Activated naive CD8-positive, alpha-beta T cell treated with anti-CD3 and anti-CD28 coated beads for 36 hours (primary cell): ENCODE measurements at places on chromosomes 5 and 9. TPM values are rescaled to one million over a fixed set of nuclear protein-coding genes. Genes with fewer than 3 reads are reported as not detected.

- no peak for DNase-seq
These were observed 86.9 kb downstream of the NUDT12 start for GRCh38 chr5:103475629-103476240.

DNA sequence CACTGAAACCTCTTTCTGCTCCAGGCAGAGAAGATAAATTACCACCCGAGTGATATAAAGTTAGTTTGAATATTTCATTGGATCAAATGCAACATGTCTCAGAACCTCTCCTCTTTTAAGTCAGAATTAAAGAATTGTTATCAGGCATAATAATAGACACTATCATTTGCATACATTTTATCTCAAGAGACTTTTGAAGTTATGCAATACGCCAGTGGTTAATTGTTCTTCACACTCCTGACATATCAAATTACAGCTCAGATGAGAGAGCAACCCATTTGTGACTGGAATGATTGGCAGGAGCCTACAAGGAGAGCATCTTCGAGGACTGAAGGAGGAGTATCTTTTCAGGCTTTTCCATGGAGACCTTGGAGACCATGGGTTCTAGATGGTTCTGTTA, 452.2 kb downstream of the KDM4C start:
- no peak for DNase-seq

DNA sequence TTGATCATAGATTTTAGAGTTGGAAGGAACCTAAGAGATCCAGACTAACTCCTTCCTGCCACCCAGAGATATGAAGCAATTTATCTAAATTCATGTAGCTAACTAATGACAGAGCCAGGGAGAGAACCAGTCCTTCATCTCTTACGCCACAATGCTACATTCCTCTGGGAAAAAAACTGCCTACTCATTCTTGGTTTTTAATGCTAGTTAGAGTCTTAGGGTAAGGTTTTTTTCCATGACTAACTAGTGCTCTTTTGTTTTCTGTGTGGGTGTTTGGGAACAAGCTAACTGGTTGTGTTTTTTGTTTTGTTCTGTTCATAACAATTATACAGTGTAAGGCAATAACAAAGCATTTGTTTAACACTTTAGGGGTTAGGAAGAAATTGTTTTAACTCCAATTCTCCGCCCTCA, 52.4 kb downstream of the SLC44A1 start:
- no peak for DNase-seq

GRCh38 chr5:179805070-179805528, 1.6 kb downstream of the MGAT4B start:
- DNase-seq, result no peak

DNA sequence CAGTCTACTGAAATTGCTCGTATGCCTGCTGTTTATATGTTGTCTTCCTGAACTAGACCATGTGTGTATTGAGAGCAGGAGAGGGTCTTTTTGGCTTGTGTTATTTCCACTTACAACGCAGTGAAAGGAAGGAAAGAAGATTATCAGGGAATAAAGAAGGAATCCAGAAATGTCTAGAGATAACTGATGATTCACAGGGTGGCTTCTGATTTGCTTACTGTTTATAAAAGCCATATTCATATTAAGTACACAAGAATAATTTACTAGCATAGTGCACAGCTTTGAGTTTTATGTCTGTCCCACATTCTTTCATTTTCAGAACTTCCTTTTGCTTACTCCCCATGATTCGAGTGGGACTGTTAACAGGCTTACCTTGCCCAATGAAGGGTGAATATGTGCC, 72.1 kb downstream of the PRLR start:
- no peak for DNase-seq

- no peak for DNase-seq
These were observed 1.0 kb upstream of the MINAR2 start for GRCh38 chr5:129746876-129747275.

DNA sequence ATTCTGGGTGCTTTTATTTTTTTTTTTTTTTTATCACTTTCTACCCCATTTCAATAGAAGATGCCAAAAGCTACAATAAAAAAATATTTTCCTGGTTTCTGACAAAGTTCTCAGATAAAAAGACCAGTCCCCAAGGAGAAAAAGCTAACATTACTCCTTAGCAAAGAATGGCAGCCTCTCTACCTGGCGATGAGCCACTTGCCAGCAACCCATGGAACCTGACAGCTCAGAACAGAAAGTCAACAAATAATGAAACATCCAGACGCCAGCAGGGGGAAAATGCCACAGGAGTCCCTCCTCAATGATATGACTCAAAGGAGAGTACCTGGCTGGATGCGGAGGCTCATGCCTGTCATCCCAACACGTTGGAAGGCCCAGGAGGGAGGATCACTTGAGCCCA, 123.2 kb downstream of the MYO10 start:
- DNase-seq, result no peak

DNA sequence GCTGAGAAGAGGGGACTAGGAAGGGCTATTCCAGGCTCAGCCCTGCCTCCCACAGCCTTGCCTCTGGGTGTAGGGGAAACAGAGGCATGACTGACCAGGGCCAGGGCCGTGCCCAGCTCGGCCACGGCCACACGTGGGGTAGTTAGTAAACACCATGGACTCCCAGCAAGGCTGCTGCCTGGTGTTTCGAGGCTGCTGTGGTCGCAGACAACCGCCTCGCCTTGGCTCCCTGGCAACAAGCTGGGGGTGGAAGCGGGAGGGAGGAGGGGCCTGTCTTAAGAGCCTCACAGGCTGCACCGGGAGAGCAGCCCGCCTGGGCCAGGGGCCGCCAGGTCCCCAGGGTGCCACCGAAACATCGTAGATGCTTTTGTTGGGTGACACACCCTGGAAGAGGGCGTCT, 90.2 kb upstream of the CACNA1B start:
- DNase-seq, result no peak

DNA sequence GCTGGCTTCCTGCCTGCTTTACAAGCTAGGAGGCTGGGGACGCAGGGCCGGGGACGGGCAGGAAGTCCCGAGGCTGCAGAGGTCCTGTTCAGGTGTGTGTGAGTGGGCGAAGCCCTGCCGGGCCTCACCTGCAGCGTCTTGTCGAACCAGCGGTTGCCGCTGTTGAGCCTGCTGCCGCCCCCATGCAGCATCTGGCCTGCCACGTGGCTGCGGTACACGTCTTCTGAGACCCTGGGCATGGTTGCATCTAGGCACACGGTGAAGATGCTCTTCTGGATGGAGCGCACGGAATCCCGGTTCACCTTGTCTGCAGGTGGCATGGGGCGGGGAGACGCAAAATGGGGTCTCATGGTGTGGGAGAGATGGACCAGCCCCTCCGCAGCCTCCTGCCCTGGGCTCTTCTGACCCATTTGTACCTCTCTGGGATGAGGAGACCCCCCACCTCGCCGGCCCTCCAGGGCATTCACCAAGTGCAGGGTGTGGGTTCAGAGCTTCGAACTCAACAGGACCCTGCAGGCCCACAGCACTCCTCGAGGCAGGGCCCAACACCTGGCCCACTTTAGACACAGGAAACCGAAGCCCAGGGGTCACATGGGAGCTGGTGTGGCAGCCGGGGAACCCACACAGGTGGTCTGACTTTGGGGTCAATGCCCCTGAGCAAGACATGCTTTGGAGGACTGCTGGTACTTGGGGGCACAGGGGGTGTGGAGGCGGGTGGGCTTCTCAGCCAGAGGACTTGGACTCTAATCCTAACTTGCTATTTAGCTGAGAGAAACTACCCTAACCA, 10.0 kb downstream of the CRAT start:
- DNase-seq, result no peak

- DNase-seq, result no peak
These were observed 140.7 kb downstream of the MTX3 start for GRCh38 chr5:79850316-79850822.

DNA sequence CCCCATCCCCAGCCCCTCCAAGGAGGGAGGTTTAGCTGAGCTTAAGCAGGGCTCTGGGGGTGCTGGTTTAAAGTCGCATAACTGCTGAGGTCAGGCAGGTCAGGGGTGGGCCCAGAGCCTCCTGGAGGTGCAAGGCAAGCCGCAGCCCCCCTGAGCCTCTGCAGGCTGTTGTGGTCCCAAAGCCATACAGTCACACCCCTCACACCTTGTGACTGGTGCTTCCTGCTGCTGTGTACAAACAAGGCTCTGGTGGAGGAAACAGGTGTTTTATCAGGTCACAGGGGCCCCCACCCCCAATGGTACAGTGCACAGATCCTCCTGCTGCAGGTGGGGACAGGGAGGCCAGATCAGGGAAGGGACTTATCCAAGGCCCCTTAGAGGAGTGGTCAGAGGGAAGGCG, 8.0 kb downstream of the TCF7 start:
- no peak for DNase-seq

GRCh38 chr5:56447232-56447631, 214.1 kb upstream of the ANKRD55 start:
- no peak for DNase-seq

DNA sequence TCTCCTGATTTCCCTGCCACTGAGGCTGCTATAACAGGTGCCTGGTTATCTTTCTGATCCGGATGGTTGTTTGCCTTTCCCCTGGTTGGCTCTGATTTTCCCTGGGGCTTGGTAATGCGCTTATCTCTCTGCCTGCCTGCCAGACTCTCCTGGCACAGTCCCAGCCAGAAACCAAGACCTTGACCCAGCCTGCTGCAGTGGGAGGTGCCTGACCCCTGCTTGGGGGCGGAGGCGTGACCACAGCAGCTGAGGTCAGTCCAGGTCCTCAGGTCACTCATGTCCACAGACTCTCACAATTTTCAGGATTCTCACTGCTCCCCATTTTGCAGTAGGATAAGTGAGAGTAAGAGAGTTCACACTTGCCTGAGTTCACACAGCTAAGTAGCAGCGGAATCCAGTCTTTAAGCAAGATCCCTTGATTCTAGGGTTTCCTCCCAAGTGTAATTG, 24.4 kb upstream of the SYNPO start:
- DNase-seq, result no peak

DNA sequence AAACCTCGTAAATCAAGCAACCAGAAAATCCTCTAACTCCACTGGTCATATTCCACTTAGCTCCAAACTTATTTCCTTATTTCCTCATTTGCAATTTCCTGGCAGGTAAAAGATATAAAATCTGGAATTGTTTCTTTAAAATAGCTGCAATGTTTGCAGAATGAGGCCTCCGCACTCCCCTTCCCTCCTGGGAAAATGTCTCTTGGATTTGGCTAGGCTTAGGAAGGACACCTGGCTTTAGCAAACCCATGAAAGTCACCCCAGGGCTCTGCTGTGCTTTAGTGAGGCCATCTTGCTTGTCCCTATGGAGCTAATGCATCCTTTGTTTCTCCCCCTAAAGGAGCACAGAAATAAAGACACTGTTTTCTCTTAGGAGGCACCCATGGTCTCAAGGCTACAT, 10.5 kb downstream of the ARSB start:
- no peak for DNase-seq

- no peak for DNase-seq
These were observed 61.2 kb upstream of the MAP1B start for GRCh38 chr5:72046106-72046505.

GRCh38 chr9:72383978-72384709, 19.1 kb upstream of the ZFAND5 start:
- no peak for DNase-seq

DNA sequence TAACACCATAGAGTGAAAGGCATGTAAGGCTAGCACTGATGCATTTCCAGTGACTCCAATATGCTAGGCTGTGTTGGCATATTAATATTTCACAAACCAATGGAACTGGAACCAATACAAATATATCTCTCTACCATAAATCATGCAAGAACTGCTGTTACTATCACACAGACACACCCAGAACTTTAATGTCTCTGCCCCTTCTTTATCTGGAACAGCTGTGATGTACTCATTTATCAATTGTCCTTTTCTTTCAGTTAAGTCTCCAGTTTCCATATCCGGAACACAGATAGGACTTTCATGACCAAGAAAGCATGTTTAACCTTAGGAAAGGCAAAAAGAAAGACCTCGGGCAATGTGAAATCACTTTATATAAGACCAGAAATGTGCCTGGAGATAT, 70.3 kb downstream of the SPTLC1 start:
- no peak for DNase-seq

GRCh38 chr9:24464319-24464951, 81.3 kb downstream of the IZUMO3 start:
- DNase-seq, result no peak

GRCh38 chr5:154753792-154754191, 1.4 kb upstream of the LARP1 start:
- DNase-seq, result no peak

DNA sequence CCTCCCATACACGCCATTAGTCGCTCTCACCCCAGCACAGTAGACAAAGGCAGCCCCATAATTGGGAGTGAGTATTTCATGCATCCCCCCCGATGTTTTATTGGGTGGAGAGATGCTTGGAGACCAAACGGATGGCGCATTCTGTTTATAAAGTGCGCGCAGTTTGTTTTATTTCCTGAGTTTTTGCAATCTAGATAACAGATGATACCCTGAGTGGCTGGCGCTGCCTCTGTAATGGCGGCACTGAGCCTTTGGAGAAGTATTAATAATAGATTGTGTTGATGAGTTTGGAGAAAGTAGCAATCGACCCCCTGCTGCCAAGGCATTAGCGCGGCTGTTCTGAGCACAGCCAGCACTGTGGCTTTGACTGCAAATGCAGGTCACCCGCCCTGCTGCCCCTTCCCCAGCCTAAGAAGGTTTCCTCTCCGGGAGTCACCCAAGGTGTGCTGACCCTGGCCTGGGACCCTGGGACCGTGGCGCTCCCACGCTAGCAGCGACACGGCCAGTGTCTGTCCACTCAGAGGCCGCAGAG, 74.3 kb downstream of the LMX1B start:
- no peak for DNase-seq

HAVCR1 gene
- 0.22 TPM for total RNA-seq

TPPP gene
- not detected for total RNA-seq

GDA gene
- not detected for total RNA-seq

KCNT1 gene
- not detected for total RNA-seq

DBH gene
- total RNA-seq, result not detected

ZNF658 gene
- total RNA-seq, result 2.0 TPM

FAXDC2 gene
- total RNA-seq, result 0.08 TPM

SUSD3 gene
- total RNA-seq, result 28.8 TPM
